Stimulated activated memory B cell treated with anti-CD40 and anti-IgM and Interleukin-4, amounts not matched to agents 10 μg/mL and 1 μg/mL and 100 μg/mL, for 72 hours (primary cell): ENCODE measurements at places on chromosomes 6 and 20.

- no peaks in the 10 kb centered on the region for H3K4me1 ChIP-seq
- no peak overlapping the region for H3K27ac ChIP-seq
- ATAC-seq = no peak
These were observed 86.0 kb downstream of the ALDH8A1 start for GRCh38 chr6:134863763-134864510.

DNA sequence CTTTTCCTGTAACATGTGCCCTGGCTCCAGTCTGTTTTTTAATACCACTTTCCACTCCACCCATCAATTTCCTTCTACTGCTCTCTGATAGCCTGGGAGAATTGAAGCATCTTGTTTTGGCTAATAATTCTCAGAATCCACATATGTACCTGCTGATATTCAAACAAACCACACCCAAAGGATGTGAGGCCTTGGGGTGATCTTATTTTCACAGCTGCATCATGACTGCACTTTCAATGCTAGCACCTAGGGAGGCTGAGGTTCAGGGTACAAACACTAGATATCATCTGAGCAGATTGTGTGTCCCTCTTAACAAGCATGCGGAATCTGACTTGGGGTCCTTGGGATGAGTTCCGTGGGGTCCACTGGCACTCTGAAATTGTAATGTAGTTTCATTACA, 12.7 kb downstream of the FNDC1 start:
- no peak overlapping the region for H3K4me3 ChIP-seq
- peaks cover 27% of the 10 kb centered on the region for H3K27me3 ChIP-seq
- H3K27ac ChIP-seq = no peak overlapping the region

DNA sequence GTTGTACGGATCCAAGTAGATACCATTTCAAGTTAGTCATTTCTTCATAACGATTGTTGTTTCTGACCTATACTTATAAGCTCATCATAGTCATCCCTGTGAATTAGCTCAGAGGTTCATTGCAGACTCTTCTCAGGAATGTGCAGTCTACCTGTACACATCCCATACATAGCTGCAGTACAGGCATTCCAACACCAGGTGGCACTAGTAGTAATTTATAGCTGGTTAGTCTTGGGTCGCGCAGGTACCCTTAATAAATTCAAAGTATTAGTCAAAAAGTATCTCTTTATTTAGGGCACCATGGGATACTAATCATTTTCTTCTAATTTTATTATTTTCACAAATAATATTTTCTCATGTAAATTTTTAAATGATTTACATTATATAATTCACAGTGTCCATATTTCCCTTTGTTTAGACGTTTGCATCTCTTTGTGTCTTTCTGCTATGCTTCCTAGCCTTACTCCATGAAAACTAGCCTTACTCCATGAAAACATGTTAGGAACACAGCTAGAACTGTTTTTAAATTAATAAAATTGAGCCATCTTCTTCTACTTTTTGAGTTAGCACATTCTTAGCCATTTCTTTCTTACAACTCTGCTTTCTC, 128.6 kb upstream of the FAM83B start:
- ATAC-seq = peak; percentile 48
- H3K36me3 ChIP-seq = no peaks in the 10 kb centered on the region
- H3K27ac ChIP-seq = no peak overlapping the region
- no peak overlapping the region for H3K4me3 ChIP-seq
- H3K27me3 ChIP-seq = no peaks in the 10 kb centered on the region

DNA sequence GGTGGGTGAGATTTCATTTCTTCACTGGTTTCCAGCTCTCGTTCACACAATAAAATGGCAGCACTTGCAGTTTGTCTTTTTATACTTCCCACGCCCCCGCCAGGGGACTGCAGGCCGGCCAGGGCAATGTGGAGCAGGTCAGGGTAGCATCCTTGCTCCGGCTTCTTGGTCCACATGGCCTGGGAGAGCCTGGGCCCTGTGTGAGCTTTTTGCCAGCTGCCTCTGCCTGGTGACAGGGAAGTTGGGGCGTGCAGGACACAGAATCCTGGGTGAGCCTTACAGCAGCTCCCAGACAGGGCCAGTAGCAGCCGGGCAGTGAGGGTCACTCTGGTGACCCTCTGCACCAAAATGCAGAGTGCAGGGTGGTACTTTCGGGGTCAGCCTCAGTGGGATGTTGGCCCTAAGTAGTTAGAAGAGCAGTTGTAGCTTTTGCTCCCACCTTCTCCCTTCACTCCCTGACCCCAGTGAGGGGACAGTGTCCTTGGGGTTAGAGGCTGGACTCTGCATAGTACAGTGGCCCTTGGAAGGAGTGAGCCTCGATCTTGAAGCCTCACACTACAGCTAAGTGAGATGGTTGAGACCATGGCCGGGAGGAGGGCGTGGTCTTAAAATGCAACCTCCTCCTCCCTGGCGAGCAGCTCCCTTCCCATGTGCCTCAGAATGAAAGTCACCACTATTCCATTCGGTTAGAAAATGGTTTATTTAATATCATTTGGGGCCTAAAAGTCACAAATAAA, 23.8 kb downstream of the PYGB start:
- no peak overlapping the region for H3K27ac ChIP-seq
- peaks cover 64% of the 10 kb centered on the region for H3K36me3 ChIP-seq
- no peaks in the 10 kb centered on the region for H3K27me3 ChIP-seq
- no peaks in the 10 kb centered on the region for H3K4me1 ChIP-seq

- no peak overlapping the region for H3K4me3 ChIP-seq
- H3K36me3 ChIP-seq = no peaks in the 10 kb centered on the region
- ATAC-seq = no peak
- H3K4me1 ChIP-seq = no peaks in the 10 kb centered on the region
These were observed 951.1 kb upstream of the ADGRB3 start for GRCh38 chr6:67683960-67684359.
